ENCODE measurements at places on chromosomes 11 and 22. TPM values are rescaled to one million over a fixed set of nuclear protein-coding genes. Genes with fewer than 3 reads are reported as not detected.

- DNase-seq, result peak; percentile 36
Measured at GRCh38 chr11:75204685-75205563, 35.6 kb upstream of the TPBGL start.

DNA sequence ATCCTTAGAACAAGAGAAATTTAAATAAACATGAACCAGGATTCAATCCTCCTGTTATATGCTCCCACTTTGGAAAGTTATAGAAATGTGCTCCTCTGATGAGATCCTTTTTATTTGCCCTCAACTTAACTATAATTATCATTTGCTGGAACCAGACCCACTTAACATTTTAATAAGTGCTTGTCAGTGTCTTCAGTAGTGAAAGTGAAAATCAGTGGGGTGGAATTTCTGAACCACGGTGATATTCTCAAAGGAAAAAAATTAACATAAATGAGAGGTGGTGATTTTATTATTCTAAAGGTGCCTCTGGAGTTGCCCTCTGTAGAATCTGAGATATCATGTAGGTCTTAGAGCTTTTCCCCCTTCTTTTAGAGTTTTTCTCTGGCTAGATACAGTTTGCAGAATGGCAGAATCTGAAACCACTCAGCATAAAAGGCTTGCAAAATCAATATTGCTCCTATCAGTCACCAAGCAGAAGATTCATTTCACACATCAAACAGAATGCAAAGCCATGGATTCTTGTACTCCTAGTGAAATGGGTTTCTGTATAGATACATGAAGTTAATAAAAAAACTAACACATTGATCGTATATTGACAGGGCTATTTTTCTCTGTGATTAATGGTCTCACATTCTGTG lies 213.2 kb downstream of the LUZP2 start:
- DNase-seq, result no peak

DNA sequence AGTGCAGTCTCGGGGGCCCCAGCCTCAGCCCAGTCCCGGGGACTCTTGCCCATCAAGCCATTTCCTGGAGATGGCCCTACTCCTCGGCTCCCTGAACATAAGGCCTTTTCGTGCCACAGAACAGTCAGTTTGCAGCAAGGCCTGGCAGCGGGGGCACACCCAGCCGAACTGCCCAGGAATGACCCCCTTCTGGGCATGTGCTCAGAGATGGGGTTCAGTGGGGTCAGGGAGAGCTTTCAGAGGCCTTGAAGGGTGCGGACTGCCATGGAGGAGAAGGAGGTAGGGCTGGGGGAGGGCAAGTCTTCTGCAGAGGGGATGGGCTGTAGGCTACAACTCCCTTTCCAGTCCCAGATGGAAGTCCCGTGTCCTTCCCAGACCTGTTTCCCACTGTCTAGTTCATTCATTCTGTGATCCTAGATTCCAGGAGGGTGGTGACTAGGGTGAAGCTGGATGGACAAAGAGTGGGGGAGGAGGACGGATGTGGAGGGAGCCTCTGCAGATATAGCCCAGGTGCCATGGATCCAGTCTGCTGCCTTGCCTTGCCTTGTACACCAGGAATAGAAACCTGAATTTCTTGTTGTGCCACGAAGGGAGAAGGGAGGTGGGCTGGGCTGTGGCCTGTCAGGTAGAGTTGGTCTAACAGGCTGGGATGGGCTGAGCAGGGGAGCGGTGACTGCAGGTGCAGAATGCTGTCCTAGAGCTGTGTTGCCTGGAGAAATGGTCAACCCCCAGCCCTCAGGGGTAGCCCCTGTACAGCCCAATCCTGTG lies 14.2 kb upstream of the OMP start:
- no peak for DNase-seq

Gene KCNQ1OT1
- 1.1 TPM for total RNA-seq

Gene VWCE
- 1.7 TPM for total RNA-seq

Gene USP35
- total RNA-seq, result 6.4 TPM

All from pulmonary artery endothelial cell (primary cell).